ENCODE measurements at places on chromosomes 3 and 15.

DNA sequence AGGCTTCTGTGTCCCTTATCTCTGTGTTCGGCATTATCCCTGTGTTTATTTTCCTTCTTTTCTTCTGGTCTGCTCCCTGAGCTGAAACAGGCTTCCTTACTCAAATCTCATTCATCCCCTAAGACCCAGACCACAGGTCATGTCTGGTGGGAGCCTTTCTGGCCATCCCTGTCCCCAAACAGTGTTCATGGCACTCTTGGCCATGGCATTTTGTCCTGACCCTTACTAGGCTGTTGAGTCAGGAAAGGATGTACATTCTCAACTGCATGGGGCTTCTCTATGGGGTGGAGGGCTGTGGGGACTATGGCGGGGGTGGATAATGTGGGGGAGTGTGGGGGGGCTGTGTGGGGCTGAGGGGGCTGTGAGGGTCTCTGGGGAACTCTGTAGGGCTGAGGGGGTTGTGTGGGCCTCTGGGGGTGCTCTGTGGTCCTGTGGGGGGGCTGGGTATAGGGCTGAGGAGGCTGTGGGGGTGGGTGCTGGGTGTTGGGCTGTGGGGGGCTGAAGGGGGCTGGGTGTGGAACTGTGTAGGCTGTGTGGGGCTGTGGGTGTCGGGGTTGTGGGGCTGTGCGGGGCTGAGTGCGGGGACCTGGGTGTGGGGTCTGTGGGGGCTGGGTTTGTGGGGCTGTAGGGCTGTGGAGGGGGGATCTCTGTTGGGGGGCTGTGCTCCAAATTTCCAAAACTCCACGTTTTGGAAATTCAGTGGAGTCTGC, 64.3 kb downstream of the KLF13 start:
- no peaks in the 10 kb centered on the region for H3K27me3 ChIP-seq
- peak overlapping the region; percentile 18 for H3K27ac ChIP-seq
- peaks cover 23% of the 10 kb centered on the region for H3K4me1 ChIP-seq
- no peaks in the 10 kb centered on the region for H3K36me3 ChIP-seq
- no peak overlapping the region for H3K4me3 ChIP-seq

DNA sequence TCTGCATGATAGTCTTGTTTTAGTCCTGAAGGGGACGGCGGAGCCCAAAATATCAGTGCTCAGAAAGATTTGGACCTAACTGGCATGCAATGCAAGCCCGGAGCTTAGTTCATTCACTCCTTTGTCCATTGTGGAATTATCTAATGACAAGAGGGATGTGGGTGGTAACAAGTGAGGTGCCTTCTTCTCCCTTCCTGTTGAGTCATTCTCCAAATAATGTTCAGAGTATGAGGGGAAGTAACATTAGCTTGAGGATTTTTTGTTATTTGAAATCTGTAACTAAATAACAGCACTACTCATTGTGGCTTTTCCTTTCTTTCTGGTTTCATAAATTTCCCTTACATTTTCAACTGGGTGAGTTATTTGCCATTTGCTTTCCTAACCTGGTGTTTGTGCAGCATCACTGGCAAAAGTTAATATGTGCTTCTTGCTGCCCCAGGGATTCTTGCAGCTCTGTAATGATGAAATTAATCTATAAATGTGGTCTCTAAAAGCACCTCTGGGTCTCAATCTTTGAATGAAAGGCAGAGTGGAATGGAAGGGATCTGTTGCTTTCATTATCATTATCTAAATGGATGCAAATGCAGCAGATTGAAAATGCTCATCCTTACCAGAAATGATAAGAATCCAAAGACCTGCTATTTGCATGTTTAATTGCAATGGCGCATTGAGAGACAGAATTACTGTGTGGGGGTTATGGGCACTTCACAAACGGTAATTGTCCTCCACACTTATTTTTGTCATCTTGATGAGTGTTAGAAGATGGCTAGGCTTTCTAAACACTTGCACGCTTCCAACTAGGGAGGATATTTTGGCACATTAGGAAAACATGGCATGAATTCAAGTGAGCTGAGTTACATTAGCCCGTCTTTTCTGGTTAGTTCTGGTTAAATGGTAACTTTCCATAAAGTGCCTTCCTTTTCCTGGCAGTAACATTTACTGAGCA, 89.9 kb upstream of the MITF start:
- H3K4me1 ChIP-seq: no peaks in the 10 kb centered on the region
- no peak for DNase-seq
- no peaks in the 10 kb centered on the region for H3K36me3 ChIP-seq

DNA sequence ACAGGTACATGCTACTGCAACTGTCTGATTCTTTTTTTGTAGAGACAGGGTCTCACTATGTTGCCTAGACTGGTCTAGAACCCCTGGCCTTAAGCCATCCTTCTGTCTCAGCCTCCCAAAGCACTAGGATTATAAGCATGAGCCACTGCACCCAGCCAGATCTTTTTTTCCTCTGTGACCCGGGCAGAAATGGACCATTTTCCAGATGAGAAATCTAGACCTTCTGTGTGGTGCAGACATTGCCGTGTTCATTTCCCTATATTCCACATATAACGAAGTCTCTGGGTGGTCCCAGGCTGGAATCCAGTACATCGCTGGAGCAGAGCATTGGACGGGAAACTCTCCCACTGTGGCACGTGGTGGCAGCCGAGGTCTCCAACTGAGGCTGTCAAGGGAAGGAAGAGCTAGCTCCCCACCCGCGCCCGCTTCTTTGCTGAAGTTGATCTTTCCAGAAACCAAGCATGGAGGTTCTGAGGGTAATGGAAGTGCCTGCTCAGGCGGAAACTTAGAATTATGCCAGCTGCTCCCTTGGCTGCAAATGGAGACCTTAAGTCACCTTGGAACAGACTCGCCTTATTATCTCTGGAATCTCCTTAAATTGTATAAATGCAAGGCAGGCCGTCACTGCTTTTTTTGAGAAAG, 23.1 kb upstream of the TXNRD3 start:
- H3K27me3 ChIP-seq: peaks cover 5% of the 10 kb centered on the region
- no peak for DNase-seq
- H3K36me3 ChIP-seq: no peaks in the 10 kb centered on the region
- H3K4me3 ChIP-seq: no peak overlapping the region
- H3K27ac ChIP-seq: no peak overlapping the region

- no peaks in the 10 kb centered on the region for H3K27me3 ChIP-seq
- no peaks in the 10 kb centered on the region for H3K4me1 ChIP-seq
- no peak for DNase-seq
- no peaks in the 10 kb centered on the region for H3K36me3 ChIP-seq
Measured at GRCh38 chr3:89180334-89180733, 72.9 kb downstream of the EPHA3 start.

GRCh38 chr3:165549665-165550064, 287.6 kb downstream of the BCHE start:
- no peak for DNase-seq
- H3K27ac ChIP-seq: no peak overlapping the region

DNA sequence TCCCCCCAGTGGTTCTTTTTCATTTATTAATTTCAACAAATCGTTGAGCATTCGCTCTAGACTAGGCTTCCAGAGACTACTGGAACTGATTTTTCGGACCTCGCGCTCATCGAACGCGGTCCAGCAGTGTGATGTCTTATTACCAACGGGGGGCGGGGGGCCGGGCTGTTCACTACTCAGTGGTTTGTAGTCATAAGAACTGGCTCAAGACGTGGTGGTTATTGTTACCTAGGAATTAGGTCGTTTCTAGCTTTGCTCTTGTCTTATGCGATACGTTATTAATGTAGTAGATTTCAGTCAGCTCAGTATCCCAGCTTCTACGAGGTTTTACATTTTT, 858 bp downstream of the RBM5 start:
- peak overlapping the region; percentile 96 for H3K27ac ChIP-seq
- peaks cover 38% of the 10 kb centered on the region for H3K36me3 ChIP-seq
- peak overlapping the region; percentile 96 for H3K4me3 ChIP-seq
- peaks cover 11% of the 10 kb centered on the region for H3K4me1 ChIP-seq
- no peak for DNase-seq

DNA sequence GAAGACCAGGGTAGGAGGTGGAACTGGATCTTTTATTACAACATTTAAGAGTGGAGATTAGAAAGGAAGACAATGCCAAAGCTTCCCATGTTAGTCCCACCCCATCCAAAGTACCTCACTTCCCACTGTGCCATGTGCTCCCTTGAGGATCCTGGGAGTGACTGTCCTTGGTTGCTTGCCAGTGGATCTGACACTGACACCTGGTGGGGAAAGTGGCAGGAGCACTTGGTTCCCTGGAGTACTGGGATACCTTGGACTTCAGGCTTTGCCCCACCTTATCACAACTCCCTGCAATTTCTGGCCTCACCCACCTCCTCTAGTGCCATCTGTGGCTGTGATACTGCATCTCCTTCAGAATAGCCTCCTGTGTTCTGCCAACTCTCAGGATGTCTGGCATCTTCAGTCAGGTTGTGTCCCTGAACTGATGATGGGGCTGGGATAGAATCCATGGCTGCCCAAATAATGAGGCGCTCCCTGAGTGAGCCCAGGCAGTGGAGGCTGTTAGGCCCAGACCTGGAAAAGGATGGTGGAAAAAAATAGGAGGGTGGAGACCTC, 1.3 kb downstream of the ELL3 start:
- no peak overlapping the region for H3K4me3 ChIP-seq
- H3K27me3 ChIP-seq: no peaks in the 10 kb centered on the region
- H3K36me3 ChIP-seq: peaks cover 28% of the 10 kb centered on the region
- DNase-seq: no peak
- peaks cover 10% of the 10 kb centered on the region for H3K4me1 ChIP-seq
- H3K27ac ChIP-seq: no peak overlapping the region

- DNase-seq: no peak
- no peaks in the 10 kb centered on the region for H3K4me1 ChIP-seq
- no peak overlapping the region for H3K4me3 ChIP-seq
- no peak overlapping the region for H3K27ac ChIP-seq
Measured at GRCh38 chr3:155014953-155015352, 65.2 kb upstream of the MME start.

DNA sequence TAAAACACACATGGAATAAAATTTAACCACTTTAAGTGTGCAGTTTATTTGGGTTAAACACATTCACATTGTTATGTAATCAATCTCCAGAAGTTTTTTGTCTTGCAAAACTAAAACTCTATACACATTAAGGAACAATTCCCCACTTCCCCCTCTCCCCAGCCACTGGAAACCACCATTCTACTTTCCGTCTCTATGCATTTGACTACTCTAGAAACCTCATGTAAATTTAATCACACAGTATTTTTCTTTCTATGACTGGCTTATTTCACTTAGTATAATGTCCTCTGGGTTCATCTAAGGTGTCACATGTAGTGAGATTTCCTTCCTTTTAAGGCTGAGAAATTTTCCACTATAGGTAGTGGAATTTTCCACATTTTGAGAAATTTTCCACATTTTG, 568.7 kb upstream of the UBE2E2 start:
- H3K4me3 ChIP-seq: no peak overlapping the region
- no peaks in the 10 kb centered on the region for H3K27me3 ChIP-seq
- H3K27ac ChIP-seq: no peak overlapping the region

DNA sequence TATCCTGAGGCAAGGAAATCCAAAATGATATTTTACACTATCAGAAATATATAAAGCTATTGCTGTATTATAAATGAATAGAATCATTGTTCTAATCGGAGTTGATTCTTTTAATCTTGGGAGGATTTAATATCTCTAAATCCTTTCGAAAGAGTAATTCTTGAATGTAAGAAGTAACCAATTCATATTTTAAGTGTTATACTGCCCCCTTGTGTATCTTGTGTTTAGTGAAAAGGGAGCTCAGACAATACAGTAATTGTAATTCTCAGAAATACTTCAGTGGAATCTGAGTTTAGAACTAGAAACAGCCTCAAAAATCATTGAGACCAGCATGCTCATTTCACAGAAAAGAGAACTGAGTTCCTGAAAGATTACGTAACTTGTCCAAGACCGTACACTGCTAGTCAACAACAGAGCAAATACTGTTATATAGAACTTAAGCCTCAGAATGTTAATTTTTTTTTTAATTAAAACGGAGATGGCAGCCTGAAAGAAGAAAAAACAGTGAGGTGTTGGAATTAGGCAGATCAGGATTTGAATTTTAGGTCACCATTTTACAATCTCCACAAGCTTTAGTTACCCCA, 42.9 kb downstream of the PLCH1 start:
- H3K4me1 ChIP-seq: no peaks in the 10 kb centered on the region
- no peaks in the 10 kb centered on the region for H3K27me3 ChIP-seq
- DNase-seq: no peak
- H3K4me3 ChIP-seq: no peak overlapping the region

DNA sequence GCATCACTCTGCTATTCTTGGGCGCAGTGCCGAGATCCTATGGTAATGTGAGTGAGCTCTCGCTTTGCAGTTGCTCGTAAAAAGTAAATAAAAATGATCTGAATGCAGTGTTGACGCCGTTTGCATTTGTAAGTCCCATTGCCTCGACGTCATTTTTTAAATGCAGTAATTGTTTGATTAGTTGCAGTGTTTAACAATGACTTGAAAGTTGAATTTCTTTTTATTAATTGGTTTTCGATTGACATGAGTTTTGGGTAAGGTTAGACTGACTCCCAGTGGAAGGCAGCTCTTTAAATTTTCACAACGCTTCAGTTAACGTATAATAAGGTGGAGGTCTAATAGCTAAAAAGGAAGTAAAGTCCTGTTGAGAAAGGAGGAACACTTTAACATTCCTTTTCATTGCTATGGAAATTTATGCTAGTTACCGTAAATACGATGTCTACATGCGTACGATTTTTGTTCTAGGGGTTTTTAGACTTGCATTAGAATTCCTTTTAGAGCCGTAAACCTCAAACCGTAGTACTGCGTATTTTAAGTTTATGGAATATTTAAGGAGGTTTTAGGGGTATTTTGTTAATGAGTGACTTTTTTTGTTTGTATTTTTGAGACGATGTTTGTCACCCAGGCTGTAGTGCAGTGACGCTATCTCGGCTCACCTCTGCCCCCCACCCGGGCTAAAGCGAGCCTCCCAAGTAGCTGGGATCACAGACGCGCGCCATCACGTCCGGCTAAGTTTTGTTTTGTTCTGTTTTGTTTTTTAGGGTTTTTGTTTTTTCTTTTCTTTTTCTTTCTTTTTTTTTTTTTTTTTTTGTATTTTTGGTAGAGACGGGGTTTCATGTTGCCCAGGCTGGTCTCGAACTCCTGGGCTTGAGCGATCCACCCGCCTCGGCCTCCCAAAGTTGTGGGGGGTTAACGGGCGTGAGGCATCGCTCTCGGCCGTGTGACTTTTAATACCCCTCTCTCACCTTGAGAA, 1.4 kb downstream of the MORF4L1 start:
- peaks cover 18% of the 10 kb centered on the region for H3K4me1 ChIP-seq
- peak; percentile 24 for DNase-seq
- no peaks in the 10 kb centered on the region for H3K27me3 ChIP-seq
- H3K27ac ChIP-seq: peak overlapping the region; percentile 100
- H3K4me3 ChIP-seq: peak overlapping the region; percentile 100

- no peak overlapping the region for H3K4me3 ChIP-seq
- no peak for DNase-seq
- peak overlapping the region; percentile 12 for H3K27ac ChIP-seq
- no peaks in the 10 kb centered on the region for H3K27me3 ChIP-seq
Measured at GRCh38 chr15:38610748-38611147, 46.1 kb upstream of the RASGRP1 start.
